ENCODE measurements at places on chromosomes 7 and 10. TPM values are rescaled to one million over a fixed set of nuclear protein-coding genes. Genes with fewer than 3 reads are reported as not detected.
A peak's percentile ranks its signal among the peaks of the same experiment; 100 is the strongest.

DNA sequence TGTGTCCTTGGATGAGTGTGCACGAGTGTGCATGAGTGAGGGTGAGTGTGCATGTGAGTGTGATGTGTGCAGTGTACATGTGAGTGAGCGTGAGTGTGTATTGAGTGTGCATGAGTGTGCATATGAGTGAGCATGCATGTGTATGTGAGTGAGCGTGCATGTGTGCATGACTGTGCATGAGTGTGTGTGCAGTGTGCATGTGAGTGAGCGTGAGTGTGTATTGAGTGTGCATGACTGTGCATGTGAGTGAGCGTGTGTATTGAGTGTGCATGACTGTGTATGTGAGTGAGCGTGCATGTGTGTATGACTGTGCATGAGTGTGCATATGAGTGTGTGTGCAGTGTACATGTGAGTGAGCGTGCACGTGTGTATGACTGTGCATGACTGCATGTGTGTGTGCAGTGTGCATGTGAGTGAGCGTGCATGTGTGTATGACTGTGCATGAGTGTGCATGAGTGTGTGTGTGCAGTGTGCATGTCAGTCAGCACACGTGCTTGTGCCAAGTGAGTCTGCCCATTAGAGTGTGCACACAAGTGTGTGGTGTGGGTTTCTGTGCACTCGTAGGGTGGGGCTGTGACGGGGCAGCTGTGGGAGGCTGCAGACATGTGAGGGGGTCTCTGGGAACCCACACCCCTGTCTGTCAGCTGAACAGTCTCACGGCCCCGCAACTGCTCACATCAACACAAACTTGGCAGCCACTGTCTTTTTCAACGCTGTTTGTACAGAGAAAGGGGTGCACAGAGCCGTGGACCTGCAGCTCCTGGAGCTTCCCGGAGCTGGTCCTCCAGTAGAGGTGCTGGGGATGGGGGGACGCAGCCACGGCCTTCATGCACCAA is 14.8 kb downstream of the FOXL3 start:
- DNase-seq = no peak

- DNase-seq = no peak
These were observed 1.9 kb downstream of the ERV3-1 start for GRCh38 chr7:65004575-65004974.

- DNase-seq = no peak
These were observed 96.9 kb downstream of the HIPK2 start for GRCh38 chr7:139680676-139681462.

DNA sequence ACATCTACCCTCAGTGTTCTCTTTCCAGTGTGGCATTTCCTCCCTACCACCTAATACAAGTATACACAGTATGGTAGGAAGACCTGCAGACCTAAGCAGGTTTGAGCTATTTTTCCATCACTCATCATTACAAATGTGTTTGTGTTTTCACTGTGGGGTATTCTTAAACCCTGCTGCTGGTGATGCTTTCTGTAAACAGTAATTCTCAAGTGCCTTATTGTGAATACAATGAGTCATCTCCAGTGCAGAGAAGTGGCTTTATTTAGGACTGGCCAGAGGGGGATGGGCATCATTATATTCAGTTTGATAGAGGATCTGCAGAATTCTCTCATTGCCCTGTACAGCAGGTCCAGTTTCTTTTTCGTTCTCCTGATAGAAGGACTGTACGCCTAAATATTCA is 63.7 kb downstream of the GRM8 start:
- no peak for DNase-seq

GRCh38 chr10:104456802-104457542 is 103.3 kb downstream of the CFAP58 start:
- no peak for DNase-seq

GRCh38 chr7:69823151-69823744 is 225.0 kb downstream of the AUTS2 start:
- DNase-seq = no peak

DNA sequence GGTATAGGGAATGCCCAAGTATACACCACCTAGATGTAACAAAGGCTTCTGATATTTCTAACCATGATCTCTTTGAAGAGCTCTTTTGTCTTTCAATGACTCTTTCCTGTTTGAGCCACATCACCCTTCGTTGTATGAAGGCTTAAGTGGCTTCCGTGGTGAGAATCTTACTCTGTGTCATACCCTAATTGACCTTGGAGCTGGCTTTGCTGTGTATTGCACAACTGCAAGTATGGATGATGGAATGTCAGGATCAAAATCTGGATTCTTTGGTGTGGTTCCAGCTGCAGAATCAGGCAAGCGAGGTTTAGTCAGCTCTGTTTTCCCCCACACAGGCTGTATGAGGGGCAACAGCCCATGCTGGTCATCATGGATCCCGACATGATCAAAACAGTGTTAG is 16.0 kb downstream of the CYP3A43 start:
- no peak for DNase-seq

DNA sequence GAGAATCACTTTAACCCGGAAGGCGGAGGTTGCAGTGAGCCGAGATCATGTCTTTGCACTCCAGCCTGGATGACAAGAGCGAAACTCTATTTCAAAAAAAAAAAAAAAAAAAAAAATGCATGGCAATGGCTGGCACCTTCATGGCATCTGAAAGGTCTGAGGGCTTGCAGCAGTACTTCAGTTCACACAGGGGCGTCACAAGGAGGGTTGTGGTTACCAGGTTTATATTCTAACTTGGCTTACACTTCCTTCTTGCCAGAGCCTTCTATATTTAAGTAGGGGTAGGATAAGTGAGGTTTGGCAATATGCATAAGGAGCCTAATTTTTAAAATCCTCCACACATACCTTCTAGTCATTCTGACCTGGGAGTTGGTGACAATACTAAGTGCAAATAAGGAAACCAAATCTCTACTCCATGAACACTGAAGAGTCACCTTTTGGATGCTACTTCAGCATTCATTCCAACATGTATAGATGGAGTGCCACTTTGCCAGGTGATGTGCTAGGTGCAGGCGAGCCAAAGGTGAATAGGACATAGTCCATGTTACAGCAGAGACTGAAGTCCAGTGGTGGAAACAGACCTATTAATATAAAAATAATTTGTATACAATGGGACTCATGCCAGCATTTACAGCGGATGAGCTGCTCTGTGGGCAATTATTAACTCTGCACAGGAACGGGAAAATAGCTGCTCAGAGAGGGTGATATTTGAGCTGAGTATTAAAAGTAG is 57.8 kb upstream of the PDCD4 start:
- no peak for DNase-seq

- peak; percentile 56 for DNase-seq
These were observed 7.5 kb upstream of the CLDN4 start for GRCh38 chr7:73823257-73823656.

- DNase-seq = no peak
These were observed 45.3 kb upstream of the BAMBI start for GRCh38 chr10:28631896-28632583.

- peak; percentile 85 for DNase-seq
These were observed 9.7 kb downstream of the ATP6V0E2 start for GRCh38 chr7:149883452-149883861.

DNA sequence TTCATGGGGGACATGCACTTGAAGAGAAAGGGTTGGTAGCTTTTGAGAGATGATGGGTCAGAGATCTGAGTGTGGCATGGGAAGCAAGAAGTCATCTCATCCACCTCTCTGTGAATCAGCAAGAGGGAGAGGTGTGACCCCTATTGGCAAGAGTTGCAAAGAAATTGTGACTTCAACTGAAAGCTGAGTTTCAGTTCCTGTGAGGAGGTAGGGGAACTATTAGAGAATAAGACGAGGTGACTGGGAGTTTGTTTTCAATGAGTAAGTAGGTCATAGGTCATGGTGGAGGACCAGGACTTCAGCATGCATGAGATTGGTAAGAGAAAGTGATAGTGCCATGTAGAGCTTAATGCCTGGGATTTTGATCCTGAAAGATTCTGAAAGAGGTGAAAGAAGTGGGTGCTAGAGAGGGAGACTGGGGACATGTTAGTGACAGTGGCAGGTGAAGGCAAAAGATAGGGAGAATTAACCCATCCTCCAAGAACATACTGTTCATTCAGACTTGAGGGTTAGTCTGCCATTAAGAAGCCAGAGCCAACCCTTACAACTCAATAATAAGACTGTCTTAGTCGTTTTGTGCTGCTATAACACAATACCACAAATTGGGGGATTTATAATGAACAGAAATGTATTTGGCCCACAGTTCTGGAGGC is 75.5 kb upstream of the CAPZA2 start:
- DNase-seq = no peak

- DNase-seq = no peak
These were observed 35.4 kb downstream of the KLF6 start for GRCh38 chr10:3749600-3749999.

- DNase-seq = no peak
These were observed 11.2 kb upstream of the C7orf33 start for GRCh38 chr7:148579366-148579765.

DNA sequence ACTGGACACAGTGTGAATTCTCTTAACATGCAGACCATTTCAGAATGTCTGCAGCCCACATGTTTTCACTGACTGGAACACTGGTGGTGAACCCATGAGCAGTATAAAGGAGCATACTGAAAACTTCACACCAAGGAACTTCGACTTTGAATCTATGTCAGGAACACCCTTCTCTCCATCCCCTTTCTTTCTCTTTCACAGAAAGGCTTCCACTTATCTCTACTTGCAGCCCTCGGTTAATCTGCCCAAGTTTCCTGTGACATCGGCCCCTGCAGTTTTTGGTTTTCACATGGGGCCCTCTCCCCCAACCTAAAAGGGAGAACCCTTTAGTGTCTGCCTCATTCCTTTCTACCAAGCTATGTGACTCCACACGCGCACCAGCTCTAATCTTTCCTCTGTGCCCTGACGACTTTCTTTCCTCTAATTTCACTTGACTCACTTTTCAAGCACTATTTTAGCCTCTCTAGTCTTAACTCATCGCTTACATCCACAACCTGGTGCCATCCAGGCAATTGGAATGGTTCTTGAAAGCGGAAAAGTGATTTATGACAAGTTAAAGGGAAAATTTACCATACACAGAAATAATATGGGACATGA is 70.1 kb downstream of the RELN start:
- no peak for DNase-seq

- peak; percentile 70 for DNase-seq
These were observed 26.3 kb upstream of the PPIF start for GRCh38 chr10:79320820-79321493.

GRCh38 chr10:76681153-76681552 is 956.5 kb downstream of the KCNMA1 start:
- no peak for DNase-seq

- DNase-seq = no peak
These were observed 40.4 kb downstream of the AUTS2 start for GRCh38 chr7:69638674-69639073.

DNA sequence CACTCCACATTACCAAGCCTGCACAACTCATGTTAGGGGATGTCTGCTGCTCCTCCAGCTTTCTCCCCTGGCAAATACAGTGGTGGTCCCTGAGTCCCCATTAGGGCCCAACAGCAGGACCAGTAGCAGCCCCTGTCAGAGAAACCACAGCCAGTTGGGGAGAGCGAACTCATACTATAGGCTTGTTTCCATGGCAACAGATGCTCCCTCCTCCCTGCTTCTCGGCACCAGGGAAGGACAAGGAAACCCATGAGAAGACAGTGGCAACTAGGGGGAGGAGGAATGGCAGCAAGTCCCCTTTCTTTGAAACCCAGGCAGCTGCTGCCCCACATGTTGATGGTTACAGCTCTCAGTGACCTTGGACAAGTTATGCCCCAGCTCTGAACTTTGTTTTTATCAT is 326.4 kb downstream of the KCNMA1 start:
- no peak for DNase-seq

GRCh38 chr10:35887685-35888084 is 245.6 kb upstream of the FZD8 start:
- DNase-seq = no peak

DNA sequence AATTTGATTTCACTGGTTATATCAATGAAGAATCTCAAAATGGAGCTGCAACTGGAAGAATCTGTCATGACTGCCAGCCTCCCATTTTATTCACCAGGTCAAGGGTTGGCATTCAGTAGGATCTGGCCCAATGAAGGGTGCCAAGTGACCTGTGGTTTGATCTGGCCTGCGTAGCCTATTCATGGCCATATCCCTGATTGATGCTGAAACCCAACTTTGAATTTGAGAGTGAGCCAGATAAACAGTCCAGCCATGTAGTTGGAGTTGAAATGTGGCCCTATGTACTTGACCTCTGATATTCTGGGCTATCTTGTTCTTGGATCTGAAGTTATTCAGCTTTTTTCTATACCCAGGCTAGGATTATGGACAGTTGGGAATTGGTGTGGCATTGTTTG is 1.5 kb downstream of the MKLN1 start:
- DNase-seq = peak; percentile 23

DNA sequence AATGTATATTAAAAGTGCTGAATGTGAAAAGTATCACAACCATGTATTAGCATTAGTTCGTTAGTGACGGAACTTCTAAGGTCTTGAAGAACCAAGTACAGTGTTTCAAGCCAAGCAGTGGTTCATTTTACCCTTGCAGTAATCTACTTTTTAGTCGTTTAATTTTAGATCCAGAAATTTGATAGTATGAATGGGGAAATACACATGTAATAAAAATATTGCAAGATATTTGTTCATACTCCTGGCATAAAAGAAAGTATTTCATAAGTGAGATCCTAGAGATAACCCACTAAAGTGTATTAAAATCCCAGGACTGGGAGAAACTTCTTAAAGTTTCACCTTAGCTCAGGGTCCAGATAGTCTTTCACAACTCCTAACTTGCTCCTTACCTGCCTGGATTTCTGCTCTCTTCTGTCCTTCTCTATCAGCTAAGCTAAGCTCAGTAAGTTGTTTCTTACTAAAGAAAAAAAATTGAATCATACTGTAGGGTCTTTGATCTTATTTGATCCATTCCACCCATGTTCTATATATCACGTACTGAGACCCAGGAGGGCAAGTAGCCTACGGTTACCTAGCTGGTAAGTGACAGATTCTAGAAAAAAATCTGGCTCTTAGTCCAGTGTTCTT is 1.5 kb downstream of the BCAP29 start:
- DNase-seq = no peak

- DNase-seq = no peak
These were observed 43.0 kb downstream of the NT5C2 start for GRCh38 chr10:103149991-103150622.

GRCh38 chr7:91814189-91814588 is 66.3 kb downstream of the MTERF1 start:
- no peak for DNase-seq

DNA sequence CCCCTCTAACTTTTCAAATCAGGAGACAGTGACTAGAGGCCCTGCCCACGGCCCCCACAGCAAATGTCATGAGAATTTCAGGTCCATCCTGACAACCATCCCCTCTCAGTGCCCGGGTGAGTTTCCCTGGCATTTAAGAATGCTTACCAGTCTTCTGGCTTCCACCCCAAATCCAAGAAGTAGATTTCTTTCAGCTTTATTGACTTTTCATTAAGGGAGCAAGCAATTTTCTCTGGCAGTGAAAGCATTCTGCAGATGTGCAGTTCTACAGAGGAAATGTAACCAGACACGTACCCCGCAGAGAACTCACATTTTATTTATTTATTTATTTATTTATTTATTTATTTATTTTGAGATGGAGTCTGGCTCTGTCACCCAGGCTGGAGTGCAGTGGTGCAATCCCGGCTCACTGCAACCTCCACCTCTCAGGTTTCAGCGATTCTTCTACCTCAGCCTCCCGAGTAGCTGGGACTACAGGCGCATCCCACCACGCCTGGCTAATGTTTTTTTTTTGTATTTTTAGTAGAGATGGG is 120.9 kb upstream of the KCTD7 start:
- DNase-seq = no peak

Gene ADAM12
- total RNA-seq = not detected

Gene HGF
- not detected for total RNA-seq

Gene OIT3
- not detected for total RNA-seq

Gene PTPRE
- total RNA-seq = not detected

Gene DNAH11
- total RNA-seq = 0.43 TPM

Gene DYDC2
- total RNA-seq = not detected

Gene ZNF239
- total RNA-seq = 14.3 TPM

Gene PRKG1
- total RNA-seq = 68.3 TPM

Gene OPN1SW
- total RNA-seq = not detected

Gene ATRNL1
- 0.44 TPM for total RNA-seq
